ENCODE measurements at places on chromosomes 4 and X.

- DNase-seq: no peak
- H3K36me3 ChIP-seq: no peaks in the 10 kb centered on the region
- no peak overlapping the region for H3K27ac ChIP-seq
- H3K27me3 ChIP-seq: no peaks in the 10 kb centered on the region
- H3K4me1 ChIP-seq: no peaks in the 10 kb centered on the region
Observed at GRCh38 chr4:136395212-136395722, 1137.0 kb downstream of the PCDH18 start.

- no peaks in the 10 kb centered on the region for H3K27me3 ChIP-seq
- H3K36me3 ChIP-seq: no peaks in the 10 kb centered on the region
- H3K27ac ChIP-seq: no peak overlapping the region
- no peak for DNase-seq
- no peaks in the 10 kb centered on the region for H3K4me1 ChIP-seq
Observed at GRCh38 chr4:37503261-37503660, 182.9 kb downstream of the RELL1 start.

DNA sequence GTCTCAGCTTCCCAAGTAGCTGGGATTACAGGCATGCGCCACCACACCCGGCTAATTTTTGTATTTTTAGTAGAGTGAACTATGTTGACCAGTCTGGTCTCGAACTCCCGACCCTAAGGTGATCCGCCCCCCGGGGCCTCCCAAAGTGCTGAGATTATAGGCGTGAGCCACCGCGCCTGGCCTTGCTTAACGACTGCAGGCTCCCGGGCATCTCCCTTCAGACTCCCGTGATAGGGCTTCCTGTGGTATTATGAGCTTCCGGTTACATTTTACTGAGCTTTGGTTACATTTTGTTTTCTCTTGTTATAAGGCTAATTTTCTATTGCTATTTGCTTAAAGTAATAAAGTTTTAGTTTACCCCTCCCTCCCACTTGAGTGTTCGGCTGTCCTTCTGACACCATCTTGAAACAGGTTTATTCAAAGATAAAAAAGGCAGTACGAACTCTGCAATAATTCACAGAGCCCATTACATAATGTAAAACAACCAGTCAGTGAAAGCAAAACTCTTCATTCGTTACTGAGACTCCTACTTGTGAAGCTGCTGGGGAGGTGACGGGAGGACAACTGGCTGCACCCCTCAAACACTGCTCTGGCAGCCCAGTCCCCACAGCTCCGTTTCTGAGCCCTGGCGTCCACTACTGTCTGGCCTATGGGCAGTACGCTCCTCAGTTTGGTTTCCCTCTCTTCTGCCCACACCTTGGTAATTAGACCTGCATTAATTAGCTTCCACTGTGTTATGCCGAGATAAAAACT lies 795.7 kb upstream of the SLIT2 start:
- H3K4me3 ChIP-seq: no peak overlapping the region
- H3K27me3 ChIP-seq: no peaks in the 10 kb centered on the region
- DNase-seq: no peak
- H3K27ac ChIP-seq: no peak overlapping the region
- no peaks in the 10 kb centered on the region for H3K36me3 ChIP-seq

GRCh38 chr4:152185786-152186550 lies 349.9 kb downstream of the FBXW7 start:
- H3K27ac ChIP-seq: no peak overlapping the region
- no peaks in the 10 kb centered on the region for H3K36me3 ChIP-seq
- H3K27me3 ChIP-seq: no peaks in the 10 kb centered on the region
- no peak overlapping the region for H3K4me3 ChIP-seq
- DNase-seq: no peak

All from ovary (tissue), 10 donors.